ENCODE measurements at places on chromosomes 1 and 21.

DNA sequence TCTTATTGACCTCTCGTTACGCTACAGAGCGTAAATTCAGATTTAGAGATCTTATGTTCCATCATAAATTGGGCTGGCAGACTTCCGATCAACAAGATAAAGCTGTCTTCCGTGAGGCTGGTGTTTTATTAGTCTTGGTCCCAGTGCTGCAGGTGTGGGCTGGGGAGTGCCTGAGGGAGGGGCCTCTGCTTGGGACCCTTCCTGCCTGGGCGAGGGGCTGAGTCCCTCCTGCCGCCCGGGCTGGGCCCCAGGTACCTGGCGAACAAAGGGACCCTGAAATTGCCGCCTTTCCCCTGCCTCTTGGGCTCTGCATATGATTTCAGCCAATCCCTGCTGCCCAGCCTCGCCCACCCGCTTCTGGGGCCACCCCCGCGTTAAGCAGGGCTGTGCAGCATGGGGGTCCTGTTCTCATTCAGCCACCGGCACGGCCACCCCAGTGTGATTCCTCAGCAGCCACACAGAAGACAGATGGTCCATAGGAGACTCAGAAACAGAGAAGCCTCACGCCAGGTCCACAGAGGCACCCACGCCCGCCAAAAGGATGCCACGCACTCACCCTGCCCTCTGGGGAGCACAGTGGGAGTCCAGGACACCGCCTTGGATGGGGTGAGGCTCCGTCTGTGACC, 6.1 kb upstream of the SAMD11 start:
- ATAC-seq: no peak

- peak; percentile 62 for ATAC-seq
Observed at GRCh38 chr1:221712776-221713431, 29.0 kb downstream of the DUSP10 start.

DNA sequence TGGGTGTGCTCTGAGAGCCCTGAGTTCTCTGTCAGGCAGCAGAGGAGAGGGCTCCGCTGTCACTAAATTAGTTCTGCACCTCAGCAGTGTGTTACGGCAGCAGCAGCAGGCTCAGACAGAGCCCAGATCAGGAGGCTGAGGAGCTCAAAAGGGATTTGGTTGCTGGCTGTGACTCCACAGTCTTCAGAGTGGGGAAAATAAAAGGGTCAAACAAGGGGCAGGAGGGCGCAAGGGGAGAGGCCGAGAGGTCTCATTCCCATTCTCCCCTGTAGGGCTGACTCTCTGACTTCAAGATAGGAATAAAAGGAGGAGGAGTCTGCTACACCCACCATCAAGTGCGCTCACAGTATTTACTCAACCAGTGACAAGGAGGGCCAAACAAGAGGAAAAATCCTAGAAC, 9.2 kb upstream of the SLC45A3 start:
- ATAC-seq: no peak

DNA sequence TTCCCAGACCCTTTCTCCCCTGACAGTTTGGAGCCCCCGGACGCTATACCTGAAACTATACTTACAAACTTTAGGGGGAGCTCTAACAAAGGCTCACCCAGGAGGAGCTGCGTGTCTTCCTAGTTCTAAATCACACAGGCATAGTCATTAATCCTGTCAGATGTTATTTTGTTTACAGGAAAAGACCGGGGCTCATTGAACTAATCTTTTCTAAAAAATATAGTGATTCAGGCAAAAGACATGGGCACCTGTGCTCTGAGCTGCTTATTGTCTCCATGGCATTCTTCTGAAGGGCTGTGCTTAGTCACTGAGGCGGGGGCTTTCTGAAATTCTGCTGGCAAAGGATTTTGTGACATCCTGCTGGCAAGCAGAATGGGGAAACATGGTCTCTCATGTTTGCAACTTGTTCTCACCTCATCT, 1577.0 kb downstream of the NCAM2 start:
- ATAC-seq: peak; percentile 25

- ATAC-seq: no peak
Observed at GRCh38 chr1:196902344-196902743, 14.5 kb downstream of the CFHR4 start.

GRCh38 chr1:183239793-183240525, 53.9 kb downstream of the LAMC2 start:
- ATAC-seq: no peak

DNA sequence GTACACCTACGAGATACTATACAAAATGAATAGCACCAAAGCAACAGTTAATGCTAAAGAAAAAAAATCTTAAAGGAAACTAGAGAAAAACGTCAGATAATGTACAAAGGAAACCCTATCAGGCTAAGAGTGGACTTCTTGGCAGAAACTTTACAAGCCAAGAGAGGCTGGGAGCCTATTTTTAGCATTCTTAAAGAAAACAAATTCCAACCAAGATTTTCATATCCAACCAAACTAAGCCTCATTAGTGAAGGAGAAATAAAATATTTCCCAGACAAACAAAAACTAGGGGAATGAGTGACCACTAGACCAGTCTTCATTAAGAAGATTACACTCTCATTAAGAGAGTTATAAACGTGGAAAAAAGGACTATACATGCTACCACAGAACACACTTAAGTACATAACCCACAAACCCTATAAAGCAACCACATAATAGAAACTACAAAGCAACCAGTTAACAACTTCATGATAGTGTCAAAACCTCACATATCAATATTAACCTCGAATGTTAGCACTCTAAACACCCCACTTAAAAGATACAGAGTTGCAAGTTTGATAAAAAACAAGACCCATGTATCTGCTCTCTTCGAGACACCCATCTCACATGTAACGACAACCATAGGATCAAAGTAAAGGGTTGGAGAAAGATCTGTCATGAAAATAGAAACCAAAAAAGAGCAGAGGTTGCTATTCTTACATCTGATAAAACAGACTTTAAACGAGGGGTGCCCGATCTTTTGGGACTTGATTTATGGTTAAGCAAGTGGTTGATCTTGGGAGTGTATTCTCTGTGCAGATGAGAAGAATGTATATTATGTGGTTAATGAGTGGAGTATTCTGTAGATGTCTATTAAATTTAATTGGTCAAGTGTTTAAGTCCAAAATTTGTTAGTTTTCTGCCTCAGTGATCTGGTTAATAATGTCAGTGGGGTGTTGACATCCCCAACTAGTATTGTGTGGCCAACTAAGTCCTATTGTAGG, 1301.4 kb downstream of the PLA2G4A start:
- ATAC-seq: no peak

- ATAC-seq: no peak
Observed at GRCh38 chr1:215523128-215523861, 43.8 kb upstream of the KCTD3 start.
